ENCODE measurements at places on chromosomes 4 and X. TPM values are rescaled to one million over a fixed set of nuclear protein-coding genes. Genes with fewer than 3 reads are reported as not detected.
A peak's percentile ranks its signal among the peaks of the same experiment; 100 is the strongest.

- DNase-seq, result no peak
- no peak overlapping the region for H3K4me3 ChIP-seq
- H3K36me3 ChIP-seq, result no peaks in the 10 kb centered on the region
- peaks cover 72% of the 10 kb centered on the region for H3K4me1 ChIP-seq
- H3K27me3 ChIP-seq, result peaks cover 93% of the 10 kb centered on the region
- no peak overlapping the region for H3K27ac ChIP-seq
Observed at GRCh38 chrX:40088803-40089540, 8.8 kb downstream of the BCOR start.

GRCh38 chr4:186132577-186133242 lies 28.2 kb downstream of the FAM149A start:
- H3K36me3 ChIP-seq, result no peaks in the 10 kb centered on the region
- no peak overlapping the region for H3K27ac ChIP-seq
- H3K4me1 ChIP-seq, result peaks cover 10% of the 10 kb centered on the region

- no peak for DNase-seq
- no peaks in the 10 kb centered on the region for H3K36me3 ChIP-seq
- H3K4me3 ChIP-seq, result no peak overlapping the region
Observed at GRCh38 chr4:143076723-143077122, 108.0 kb upstream of the USP38 start.

GRCh38 chrX:48523682-48524081 lies 2.1 kb downstream of the EBP start:
- H3K27ac ChIP-seq, result no peak overlapping the region
- no peak for DNase-seq
- H3K4me3 ChIP-seq, result no peak overlapping the region
- H3K4me1 ChIP-seq, result no peaks in the 10 kb centered on the region
- no peaks in the 10 kb centered on the region for H3K27me3 ChIP-seq
- H3K36me3 ChIP-seq, result no peaks in the 10 kb centered on the region

- no peak overlapping the region for H3K27ac ChIP-seq
- no peaks in the 10 kb centered on the region for H3K27me3 ChIP-seq
- no peaks in the 10 kb centered on the region for H3K36me3 ChIP-seq
Observed at GRCh38 chr4:172141025-172141424, 327.8 kb downstream of the GALNTL6 start.

DNA sequence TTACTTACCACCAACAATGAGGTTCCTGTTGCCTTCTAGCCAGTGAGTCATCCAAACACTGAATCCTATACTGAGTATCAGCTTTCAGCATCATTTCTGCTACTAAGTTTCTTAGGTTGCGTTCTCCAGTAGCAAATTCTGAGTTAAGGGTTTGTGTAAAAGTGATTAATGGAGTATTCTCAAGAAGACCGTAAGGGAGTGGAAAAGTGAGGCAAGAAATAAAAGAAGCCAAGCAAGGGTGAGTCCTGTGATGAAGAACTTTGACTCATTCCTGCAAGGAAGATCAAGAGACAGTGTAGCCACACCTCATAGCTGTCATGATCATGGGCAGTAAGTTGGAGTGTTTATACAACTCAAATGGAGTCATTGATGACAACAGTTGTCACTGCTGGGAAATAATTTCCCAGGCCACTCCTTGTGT lies 446.2 kb downstream of the RAPGEF2 start:
- H3K27ac ChIP-seq, result no peak overlapping the region
- no peaks in the 10 kb centered on the region for H3K4me1 ChIP-seq
- no peak overlapping the region for H3K4me3 ChIP-seq
- no peaks in the 10 kb centered on the region for H3K27me3 ChIP-seq

- H3K27ac ChIP-seq, result no peak overlapping the region
- H3K4me1 ChIP-seq, result no peaks in the 10 kb centered on the region
- H3K36me3 ChIP-seq, result no peaks in the 10 kb centered on the region
- DNase-seq, result no peak
Observed at GRCh38 chrX:19513383-19513782, 1.9 kb downstream of the MAP3K15 start.

DNA sequence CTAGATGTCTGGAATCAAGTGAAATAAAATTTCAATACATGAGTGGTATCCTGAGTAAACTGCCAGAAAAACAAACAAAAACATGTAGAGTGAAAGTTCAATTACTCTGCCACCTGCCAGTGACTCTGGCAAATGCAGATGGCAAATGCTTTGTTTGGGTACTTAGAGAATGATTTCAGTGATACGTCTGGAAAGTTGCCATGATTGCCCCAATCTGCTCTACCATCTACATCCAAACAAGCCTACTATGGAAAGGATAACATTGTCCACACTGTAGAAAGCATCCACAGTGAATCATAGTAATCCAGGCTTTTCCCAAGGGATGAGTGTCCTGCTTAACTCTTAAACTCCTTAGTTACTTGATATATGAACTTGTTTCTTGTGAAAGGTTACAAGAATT lies 3.4 kb downstream of the SPATA4 start:
- H3K4me3 ChIP-seq, result no peak overlapping the region
- peaks cover 7% of the 10 kb centered on the region for H3K4me1 ChIP-seq
- H3K27me3 ChIP-seq, result no peaks in the 10 kb centered on the region
- no peaks in the 10 kb centered on the region for H3K36me3 ChIP-seq

GRCh38 chr4:123940604-123941003 lies 544.0 kb downstream of the SPRY1 start:
- DNase-seq, result no peak
- no peaks in the 10 kb centered on the region for H3K27me3 ChIP-seq
- no peak overlapping the region for H3K4me3 ChIP-seq
- H3K4me1 ChIP-seq, result peaks cover 3% of the 10 kb centered on the region
- no peaks in the 10 kb centered on the region for H3K36me3 ChIP-seq

- no peaks in the 10 kb centered on the region for H3K36me3 ChIP-seq
- H3K27ac ChIP-seq, result no peak overlapping the region
- no peak overlapping the region for H3K4me3 ChIP-seq
- no peak for DNase-seq
- no peaks in the 10 kb centered on the region for H3K27me3 ChIP-seq
- H3K4me1 ChIP-seq, result peaks cover 28% of the 10 kb centered on the region
Observed at GRCh38 chr4:147488556-147488955, 7.7 kb downstream of the EDNRA start.

DNA sequence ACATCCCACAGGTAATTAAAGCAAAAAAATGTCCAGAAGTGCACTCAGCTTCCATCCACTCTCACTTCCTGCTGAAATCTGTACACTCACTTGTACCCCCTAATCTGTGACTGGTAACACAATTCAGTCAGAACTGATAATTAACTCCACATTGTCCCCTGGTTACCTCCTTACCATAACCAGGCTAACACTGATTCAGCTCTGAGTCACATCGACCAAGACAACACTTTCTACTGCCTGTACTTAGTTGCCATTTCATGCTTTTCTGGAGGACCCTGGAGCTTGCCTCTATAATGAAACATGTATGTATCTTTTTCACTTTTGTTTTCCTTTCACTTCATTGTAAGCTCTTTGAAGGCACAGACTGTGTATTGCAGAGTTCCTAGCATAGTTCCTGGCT lies 130.9 kb upstream of the GABRG1 start:
- peak; percentile 1 for DNase-seq
- H3K27ac ChIP-seq, result no peak overlapping the region
- H3K4me3 ChIP-seq, result no peak overlapping the region
- no peaks in the 10 kb centered on the region for H3K4me1 ChIP-seq
- no peaks in the 10 kb centered on the region for H3K27me3 ChIP-seq
- no peaks in the 10 kb centered on the region for H3K36me3 ChIP-seq

DNA sequence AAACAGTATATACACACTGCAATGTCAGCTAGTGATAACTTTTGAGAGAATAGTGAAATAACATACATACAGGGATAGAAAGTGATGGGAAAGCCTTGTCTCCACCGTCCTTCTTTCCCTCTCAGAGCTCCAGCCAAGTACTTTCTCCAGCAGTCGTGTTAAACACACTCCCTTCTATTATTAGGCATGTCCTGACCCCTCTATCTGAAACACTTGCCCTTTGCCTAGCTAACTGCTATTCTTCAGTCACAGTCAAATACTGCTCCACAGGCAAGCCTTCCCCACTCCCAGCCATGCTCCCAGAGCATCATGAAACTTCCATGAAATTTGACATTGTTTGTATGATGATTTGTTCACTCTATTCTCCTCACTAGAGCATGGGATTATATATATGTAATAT lies 291.1 kb downstream of the TRIML1 start:
- H3K4me1 ChIP-seq, result peaks cover 28% of the 10 kb centered on the region
- no peaks in the 10 kb centered on the region for H3K36me3 ChIP-seq
- no peaks in the 10 kb centered on the region for H3K27me3 ChIP-seq
- H3K27ac ChIP-seq, result peak overlapping the region; percentile 58
- H3K4me3 ChIP-seq, result no peak overlapping the region

GRCh38 chrX:154376774-154377173 lies 2.3 kb upstream of the EMD start:
- DNase-seq, result peak; percentile 47
- H3K36me3 ChIP-seq, result no peaks in the 10 kb centered on the region
- peaks cover 13% of the 10 kb centered on the region for H3K4me1 ChIP-seq
- no peaks in the 10 kb centered on the region for H3K27me3 ChIP-seq
- no peak overlapping the region for H3K4me3 ChIP-seq

DNA sequence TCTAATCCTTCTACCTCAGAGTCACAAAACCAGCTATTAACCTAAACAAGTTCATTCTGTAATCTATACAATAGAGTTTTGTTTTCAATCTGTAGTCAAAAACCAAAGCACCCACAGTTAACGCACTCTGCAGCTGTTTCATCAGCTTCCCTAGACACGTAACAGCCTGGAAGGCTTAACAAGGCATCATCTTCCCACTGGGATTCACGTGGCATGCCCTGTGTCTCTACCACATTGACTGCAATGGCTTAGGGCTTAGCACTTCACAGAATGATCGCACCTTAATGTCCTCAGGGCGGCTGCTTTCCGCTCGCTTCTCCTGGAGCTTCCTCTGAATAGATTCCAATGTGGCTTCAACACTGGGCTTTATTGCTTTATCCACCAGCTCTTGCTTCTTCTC lies 49.7 kb upstream of the NAP1L5 start:
- no peak overlapping the region for H3K4me3 ChIP-seq
- no peaks in the 10 kb centered on the region for H3K27me3 ChIP-seq
- no peak for DNase-seq
- H3K4me1 ChIP-seq, result peaks cover 6% of the 10 kb centered on the region

GRCh38 chr4:83852085-83852451 lies 316.2 kb downstream of the GPAT3 start:
- H3K4me3 ChIP-seq, result no peak overlapping the region
- no peak for DNase-seq
- peaks cover 6% of the 10 kb centered on the region for H3K4me1 ChIP-seq
- H3K27me3 ChIP-seq, result no peaks in the 10 kb centered on the region
- no peak overlapping the region for H3K27ac ChIP-seq

GRCh38 chr4:55819634-55820033 lies at the start of gene EXOC1L:
EXOC1L (plus strand) TSS chr4:55819790; CDS start chr4:55820027, 237 bp downstream.
- no peaks in the 10 kb centered on the region for H3K4me1 ChIP-seq
- peak; percentile 52 for DNase-seq
- no peak within 1 kb of the TSS for H3K27ac ChIP-seq
- H3K4me3 ChIP-seq, result no peak within 1 kb of the TSS

DNA sequence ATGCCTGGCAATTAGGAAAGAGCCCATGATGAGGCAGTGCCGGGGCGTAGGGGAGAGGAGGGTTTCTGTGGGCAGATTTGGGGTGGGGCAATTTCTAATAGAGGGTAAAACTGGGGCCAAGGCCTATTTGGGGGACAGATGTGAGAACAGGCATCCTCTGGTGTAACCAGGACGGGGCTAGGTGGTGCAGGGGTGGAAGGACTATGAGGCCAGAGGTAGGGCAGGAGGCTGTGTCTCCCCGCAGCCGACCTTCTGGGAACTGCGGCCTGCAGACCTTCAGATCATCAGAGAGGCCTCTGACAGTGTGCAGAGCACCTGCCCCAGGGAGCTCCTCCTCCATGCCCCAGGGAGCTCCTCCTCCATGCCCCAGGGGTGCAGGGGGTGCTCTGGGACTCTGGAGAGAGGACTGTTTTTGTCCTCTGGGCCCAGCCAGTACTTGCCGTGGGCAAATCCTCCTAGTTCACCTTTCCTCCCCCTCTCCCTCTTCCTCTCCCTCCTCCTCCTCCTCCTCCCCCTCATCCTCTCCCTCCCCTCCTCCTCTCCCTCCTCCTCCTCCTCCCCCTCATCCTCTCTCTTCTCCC lies 101.9 kb downstream of the SORCS2 start:
- H3K4me3 ChIP-seq, result no peak overlapping the region
- H3K27ac ChIP-seq, result no peak overlapping the region
- no peak for DNase-seq

- no peaks in the 10 kb centered on the region for H3K36me3 ChIP-seq
- DNase-seq, result no peak
- H3K27me3 ChIP-seq, result no peaks in the 10 kb centered on the region
Observed at GRCh38 chr4:159010563-159011260, 92.2 kb upstream of the RAPGEF2 start.

DNA sequence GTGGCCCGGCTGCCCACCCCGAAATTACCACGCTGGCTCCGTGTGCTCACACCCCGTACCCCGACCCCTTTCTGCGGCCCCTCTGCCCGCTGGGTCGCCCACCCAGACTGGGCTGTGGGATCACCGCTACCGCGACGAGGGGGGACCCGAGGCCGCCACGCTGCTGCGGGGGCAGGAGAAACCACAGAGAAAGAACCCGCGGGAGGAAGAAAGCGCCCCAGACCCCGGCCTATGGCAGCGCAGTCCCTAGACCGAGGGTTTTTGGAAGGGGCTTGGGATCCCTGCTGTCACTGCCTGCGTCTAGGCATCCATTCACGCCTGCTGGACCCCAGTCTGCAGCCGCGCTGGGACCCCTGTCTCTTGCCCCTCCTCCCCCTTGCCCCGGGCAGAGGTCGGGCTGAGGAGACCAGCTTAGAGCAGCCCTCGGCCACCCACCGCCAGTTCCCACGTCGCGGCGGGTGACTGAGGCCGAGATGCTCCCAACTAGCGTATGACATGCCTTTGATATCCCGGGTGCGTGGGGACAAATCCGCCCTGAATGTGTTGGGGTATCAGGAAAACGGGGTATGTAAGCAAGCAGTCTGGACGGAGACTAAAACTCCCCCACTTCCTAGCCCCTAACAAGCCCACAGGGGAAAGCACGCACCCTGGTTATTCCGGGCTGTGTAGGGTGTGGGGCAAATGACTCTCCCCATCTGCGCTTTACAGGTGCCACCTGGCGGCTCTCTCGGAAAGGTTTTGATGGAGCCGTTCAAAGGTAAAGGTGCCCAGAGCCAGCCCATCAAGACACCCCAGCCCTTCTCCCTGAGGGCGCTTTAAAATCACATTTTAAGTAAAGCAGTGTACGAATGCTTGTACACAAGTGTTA lies 862 bp upstream of the INPP4B start:
- peaks cover 51% of the 10 kb centered on the region for H3K27me3 ChIP-seq
- H3K36me3 ChIP-seq, result no peaks in the 10 kb centered on the region
- H3K4me3 ChIP-seq, result peak overlapping the region; percentile 59

GRCh38 chr4:73872316-73873108 lies 3.3 kb downstream of the CXCL1 start:
- DNase-seq, result no peak
- H3K27me3 ChIP-seq, result peaks cover 37% of the 10 kb centered on the region
- no peak overlapping the region for H3K4me3 ChIP-seq
- no peaks in the 10 kb centered on the region for H3K36me3 ChIP-seq

GRCh38 chr4:4270529-4270928 lies 19.4 kb downstream of the LYAR start:
- no peaks in the 10 kb centered on the region for H3K27me3 ChIP-seq
- peaks cover 37% of the 10 kb centered on the region for H3K36me3 ChIP-seq
- no peak for DNase-seq
- H3K4me3 ChIP-seq, result no peak overlapping the region
- H3K4me1 ChIP-seq, result no peaks in the 10 kb centered on the region

- H3K27me3 ChIP-seq, result no peaks in the 10 kb centered on the region
- peak overlapping the region; percentile 56 for H3K27ac ChIP-seq
- DNase-seq, result peak; percentile 59
- H3K4me1 ChIP-seq, result peaks cover 4% of the 10 kb centered on the region
Observed at GRCh38 chrX:71533851-71534561, 1.1 kb downstream of the OGT start.

The SMR3B gene
- polyA plus RNA-seq, result not detected

The DMD gene
- polyA plus RNA-seq, result 73.5 TPM

The GNRHR gene
- not detected for polyA plus RNA-seq

The NEXMIF gene
- 0.57 TPM for polyA plus RNA-seq

The MFSD8 gene
- polyA plus RNA-seq, result 23.6 TPM

The PARM1 gene
- 8.1 TPM for polyA plus RNA-seq

The GPM6B gene
- polyA plus RNA-seq, result 16.4 TPM

All from cardiac muscle cell (in vitro differentiated cells and primary cell).